Nephron progenitor cell (in vitro differentiated cells): ENCODE measurements at places on chromosomes 13 and 19.

GRCh38 chr19:46892252-46893179, 31.7 kb downstream of the ARHGAP35 start:
- no peak for DNase-seq

DNA sequence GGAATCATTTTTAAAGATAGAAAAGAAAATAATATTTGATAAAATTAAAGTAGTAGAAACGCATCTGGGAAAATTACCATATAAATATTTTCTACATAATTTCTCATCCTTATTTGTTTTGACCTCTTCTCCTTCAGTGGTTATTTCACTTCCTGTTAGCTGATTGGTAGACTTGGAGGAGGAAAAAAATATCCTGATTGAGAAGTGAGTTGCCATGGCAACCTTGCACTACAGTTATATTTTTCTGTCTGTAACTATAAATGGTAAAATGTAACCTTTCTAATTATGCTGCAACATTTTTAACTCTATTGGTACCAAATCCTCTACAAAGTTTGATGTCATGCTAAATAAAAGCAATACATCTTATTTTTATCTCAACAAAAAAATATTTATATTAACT, 45.2 kb downstream of the SCEL start:
- DNase-seq, result no peak

- no peak for DNase-seq
Observed at GRCh38 chr19:38036707-38037611, 130.0 kb downstream of the SIPA1L3 start.

DNA sequence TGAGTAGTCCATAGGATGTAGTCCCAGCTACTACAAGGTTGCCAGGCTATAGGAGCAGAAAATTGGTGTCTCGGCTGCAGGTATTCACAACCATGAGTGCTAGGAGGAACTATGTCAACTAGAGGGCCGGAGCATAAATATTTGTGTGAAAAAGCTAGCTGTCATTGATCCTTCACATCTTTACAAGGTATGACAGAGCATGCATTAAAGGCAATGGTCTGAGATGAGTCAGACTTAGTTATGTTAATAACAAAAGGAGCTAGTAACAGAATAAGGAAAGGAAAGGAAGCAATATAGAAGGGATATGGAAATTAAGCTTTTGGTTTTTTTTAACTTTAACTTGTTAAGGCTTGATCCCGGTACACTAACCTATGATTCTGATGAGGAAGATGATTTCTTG, 40.9 kb upstream of the PSG9 start:
- no peak for DNase-seq

DNA sequence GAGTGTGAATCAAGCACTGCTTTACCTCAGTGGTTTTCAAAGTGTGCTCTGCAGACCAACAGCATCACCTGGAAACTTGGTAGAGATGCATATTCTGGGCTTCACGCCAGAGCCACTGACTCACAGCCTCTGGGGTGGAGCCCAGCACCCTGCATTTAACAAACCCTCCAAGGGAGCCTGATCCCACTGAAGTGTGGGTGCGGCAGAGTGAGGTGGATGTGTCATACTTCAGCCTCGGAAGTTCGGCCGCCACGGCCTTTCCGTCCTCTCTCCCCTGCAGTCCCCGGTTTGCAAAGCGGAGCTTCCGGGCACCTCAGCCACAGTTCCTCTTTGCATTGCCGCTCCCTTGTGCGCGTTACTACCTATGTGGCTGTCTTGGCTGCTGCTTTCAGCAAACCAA, 33.3 kb upstream of the MICU2 start:
- DNase-seq, result no peak

GRCh38 chr19:16070366-16070990, 5.8 kb upstream of the TPM4 start:
- no peak for DNase-seq

DNA sequence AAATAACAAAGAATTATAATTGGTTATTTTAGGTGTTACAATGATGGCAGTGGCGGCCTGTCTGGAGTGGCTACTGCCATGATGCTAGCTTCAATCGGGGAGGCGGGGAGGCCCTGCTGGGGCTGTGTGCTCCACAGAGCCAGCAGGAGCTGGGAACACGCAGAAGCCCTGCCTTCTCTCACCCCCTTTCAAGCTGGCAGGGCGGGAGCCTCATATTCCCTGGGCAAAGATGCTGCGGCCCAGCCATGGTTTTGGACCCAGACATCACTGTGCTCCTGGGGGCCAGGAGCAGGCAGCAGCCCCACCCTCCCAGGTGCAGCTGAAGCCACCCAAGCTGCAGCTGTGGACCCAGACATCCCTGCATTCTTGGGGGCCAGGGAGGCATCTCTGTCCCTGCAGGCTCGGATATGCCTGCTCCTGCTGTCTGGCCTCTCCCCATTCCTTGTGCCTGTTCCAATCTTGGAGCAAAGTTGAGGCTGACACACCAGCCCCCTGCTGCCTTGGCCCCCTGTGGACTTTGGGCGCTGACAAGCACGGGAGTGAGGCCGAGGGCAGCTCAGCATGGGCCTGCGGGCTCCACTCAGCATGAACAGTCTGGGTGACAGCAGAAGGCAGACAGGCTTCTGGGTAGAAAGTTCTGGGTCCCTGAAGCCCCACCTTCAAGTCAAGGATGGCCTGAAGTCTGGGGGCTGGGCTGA, 263.1 kb upstream of the HTR2A start:
- DNase-seq, result no peak

DNA sequence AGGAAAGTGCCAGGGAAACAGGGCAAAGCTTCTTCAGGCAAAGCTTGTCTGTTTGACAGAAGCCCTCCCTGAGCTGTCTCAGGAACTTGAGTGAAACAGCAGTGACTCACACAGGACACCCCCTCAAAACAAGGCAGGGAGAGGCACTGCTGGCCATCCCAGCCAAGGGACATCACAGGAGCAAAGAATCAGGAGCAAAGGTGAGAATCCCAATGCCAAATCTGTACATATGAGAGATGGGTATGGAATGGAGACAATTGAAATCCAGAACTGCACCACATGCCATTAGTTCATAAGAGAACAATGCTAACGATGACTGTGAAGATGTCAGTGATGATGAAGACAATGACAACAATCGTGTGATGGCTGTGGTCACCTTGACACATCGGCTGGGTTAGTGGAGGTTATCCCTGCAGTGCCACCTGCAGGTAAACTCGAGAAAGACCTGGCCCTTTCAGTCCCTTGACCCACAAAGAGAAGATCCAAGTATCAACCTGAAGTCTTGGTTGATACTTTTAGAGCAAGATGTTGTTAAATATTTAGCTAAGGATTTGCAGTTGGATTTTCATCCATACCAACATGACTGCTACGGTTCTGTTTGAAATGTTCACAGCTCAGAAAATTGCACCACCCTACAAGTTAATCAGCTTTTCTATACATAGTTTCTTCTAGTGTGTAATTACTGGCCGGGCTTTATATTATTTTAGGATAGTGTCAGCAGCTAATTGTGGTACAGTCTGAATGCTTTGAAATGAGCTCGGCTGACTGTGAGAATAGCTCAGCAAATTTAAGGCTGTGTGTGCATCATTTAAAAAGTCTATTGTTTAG, 42.0 kb upstream of the IPO5 start:
- no peak for DNase-seq

DNA sequence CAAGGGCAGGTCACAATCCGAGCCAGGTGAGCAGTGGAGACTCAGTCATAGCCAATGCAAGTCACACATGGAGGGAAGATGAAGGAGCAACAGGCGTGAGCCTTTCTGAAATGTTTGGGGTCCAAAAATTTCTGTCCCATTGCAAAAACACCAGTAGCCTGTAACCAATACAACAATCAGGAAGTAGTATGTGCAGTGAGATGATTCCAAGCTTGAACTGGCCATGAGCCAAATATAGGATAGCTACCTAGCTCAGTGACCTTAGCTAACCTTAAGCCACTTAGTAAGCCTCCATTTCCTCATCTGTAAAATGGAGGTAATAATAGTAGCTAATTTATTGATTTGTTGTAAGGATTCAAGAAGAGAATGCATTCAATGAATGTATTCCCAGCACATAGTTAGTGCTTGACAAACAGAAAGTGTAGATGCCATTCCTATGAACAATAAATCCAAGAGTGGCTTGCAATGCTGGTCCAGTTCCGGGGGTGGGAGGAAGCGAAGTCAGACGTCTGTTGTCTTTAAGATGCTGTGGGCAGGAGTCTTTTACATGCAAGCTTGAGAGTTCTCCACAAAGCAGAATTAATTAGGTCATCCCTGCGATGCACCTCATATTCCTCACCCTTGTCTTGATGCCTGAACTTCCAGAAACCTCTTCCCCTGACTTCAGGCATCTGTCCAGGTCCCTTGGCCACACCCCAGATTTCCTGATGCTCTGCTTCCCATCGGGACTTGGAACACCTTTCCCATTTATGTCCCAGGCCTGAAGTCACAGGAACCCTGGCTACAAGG, 195.7 kb upstream of the UBL3 start:
- no peak for DNase-seq

DNA sequence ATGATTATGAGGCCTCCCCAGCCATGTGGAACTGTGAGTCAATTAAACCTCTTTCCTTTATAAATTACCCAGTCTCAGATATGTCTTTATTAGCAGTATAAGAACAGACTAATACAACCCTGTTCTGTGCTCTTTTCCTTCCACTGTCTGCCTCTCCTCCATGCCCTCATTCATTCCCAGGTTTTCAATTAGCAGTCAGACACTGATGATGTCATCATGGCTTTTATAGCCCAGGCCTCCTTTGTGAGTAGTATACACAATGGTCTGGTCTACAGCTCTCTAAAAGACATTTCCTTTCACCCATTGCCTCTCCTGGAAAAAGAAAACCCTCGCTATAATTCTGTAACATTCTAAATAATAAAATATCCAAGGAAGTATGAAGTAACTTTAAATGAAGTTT, 25.5 kb downstream of the FGF14 start:
- no peak for DNase-seq

GRCh38 chr19:2036424-2036823, 14.6 kb downstream of the MKNK2 start:
- no peak for DNase-seq

GRCh38 chr13:97242755-97243497, 20.8 kb downstream of the MBNL2 start:
- DNase-seq, result no peak

DNA sequence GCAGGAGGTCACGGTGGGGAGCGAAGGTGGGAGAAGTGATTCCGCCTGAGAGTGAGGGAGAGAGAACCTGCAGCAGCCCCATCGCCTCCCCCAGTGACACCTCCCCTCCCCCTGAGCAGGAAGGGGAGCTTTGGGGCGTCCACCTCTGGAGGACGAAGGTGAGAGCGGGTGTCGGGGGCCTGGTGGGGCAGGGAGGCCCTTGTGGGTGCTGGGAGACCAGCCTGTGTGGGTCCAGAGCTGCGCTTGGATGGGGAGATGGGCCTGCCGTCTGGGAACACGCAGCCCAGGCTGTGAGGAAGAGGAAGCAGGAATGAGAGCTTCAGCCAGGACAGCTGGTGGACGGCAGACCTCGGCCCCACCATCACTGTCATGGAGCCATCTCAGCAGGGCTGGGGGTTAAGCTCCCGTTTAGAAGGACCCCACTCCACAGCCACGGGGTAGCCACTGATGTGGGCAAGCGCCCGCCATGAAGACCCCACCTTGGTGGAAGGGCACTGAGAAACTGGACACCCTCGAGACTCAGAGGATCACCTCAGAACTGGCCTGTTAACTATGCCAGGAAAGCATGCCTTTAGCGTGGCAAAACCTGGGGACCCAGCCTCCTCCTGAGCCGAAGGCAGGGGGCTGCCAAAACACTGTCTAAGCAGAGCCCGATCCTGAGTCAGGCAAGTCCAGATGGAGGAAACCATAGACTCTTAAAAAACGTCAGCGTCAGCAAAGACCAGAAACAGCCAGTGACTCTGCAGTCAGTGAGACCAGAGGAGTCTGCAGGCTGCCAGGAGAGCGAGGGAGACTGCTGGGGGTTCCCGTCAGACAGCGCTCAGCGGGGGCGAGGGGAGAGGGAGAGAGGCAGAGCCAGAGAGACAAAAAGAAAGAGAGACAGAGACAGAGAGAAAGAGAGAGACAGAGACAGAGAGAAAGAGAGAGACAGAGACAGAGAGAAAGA, 6.4 kb upstream of the PROZ start:
- no peak for DNase-seq

DNA sequence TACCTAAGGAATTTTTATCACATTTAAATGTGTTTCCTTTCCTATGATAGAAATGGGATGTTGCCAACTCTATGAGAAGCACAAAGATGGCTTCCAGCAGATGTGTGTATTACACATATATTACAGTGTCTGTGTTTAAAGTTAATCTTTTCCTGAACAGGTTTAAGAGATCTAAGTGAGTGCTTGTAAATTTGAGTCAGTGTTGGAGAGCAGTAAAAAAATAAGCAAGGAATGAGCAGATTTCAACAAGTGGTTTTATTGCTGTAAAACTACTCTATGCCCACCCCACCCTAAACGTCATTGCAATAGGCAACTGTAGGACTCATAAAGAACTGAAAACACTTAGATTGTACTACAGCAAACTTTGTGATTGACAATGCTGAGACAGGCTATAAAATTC, 248.7 kb downstream of the KLF5 start:
- DNase-seq, result no peak

DNA sequence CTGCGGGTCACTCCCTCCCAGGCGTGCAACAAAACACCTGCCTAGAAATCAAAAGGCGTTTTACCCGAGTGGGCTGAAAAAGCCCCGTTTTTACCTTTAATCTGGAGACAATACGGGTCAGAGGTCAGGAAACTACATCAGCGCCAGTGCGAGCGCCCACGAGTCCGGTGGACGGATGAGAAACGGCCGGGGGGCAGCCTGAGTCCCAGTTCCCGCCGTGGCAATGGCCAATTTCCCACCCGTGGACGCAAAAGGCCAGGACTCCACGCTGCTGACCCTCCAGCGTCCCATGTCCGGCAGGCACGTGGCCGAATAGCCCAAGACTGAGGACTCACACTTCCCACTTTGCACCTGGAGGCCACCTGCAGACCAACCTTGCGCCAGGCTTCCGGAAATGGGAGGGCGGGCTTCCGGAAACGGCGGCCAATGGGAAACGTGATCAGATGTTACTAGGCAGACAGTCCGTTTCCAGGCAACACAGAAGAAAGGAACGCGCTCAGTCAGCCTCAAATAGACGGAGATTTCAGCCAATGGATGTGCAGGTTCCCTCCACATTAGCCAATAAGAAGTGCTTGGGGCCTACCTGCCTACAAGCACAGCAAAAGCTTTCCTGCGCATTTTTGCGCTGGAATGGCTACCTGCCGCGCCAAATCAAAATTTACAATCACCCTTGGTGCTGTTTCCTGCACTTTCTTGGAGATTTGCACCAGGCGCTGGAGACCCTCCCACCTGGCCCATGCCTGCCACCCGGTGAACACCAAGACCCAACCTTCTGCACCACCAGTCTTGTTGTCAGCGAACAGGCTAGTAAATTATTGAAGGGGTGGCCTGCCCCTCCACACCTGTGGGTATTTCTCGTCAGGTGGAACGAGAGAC, 47.4 kb downstream of the ZFP14 start:
- DNase-seq, result peak; percentile 85

GRCh38 chr13:21759463-21759862, 88.6 kb downstream of the FGF9 start:
- DNase-seq, result no peak

GRCh38 chr13:69324090-69324886, 783.3 kb upstream of the ATXN8OS start:
- no peak for DNase-seq
